ENCODE measurements at places on chromosomes 2 and 18.

DNA sequence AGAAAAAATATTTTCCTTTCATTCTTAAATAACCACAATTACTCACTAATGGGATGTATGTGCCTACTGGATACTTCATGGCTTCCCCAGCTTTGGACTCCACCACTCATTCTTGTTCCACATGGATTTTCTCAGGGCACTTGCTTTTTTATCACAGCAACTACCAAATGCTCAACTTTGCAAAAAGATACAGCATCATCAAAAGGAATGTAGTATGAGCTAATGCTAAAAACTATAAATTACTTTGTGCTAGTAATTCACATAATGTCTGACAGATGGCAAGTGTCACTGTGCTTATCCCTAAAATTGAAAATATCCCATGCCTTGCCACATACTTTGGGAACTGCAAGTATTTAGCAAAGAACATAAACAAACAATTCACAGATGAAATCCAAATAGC, 130.4 kb upstream of the ZFP36L2 start:
- DNase-seq: no peak

GRCh38 chr2:194603429-194603828, 1053.6 kb upstream of the SLC39A10 start:
- DNase-seq: no peak

DNA sequence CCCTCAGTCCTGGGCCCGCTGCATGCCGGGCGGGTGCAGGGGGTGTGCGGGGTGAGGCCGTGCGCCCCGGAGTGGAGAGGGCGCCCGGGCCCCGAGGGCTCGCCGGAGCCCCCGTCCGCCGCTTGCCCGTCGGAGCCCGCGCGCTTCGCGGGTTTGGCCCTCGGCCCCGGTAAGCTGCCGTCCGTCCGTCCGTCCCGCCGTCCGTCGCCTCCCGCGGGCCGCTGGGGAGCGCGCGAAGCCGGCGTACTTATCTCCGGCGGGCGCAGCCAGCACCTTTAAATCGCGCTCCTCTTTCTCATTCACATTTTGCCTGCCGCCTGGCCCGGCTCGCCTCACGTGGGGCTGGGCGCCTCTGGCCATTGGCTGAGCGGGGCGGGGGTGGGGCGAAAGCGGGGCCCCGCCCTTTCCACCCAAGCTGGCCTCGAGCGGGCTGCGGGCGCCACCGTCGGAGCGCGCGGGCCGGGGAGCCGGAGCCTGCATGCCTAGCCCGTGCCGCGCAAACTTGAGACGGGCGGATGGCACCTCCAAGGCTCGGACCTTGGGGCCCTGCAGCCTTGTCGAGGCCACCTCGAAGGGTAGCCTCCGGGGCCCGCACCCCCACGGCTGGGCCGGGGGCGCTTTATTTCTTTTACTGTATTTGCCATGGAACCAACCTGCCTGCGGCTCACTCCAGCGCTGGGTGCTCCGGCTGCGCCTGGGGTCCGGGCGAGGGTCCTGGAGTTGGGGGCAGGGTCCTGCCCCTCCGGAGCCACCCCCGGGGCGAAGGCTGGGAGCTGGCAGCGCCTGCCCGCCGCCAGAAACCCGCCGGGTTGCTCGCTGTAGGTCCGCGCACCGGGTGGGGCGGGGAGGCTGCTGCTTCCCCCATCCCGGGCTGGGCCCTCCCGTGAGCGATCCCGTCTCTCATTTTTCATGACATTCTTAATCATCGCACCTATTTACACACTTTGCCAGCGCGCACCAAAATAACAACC, at the start of gene GBX2:
TSS of gene GBX2 (minus strand) at position 277 of the 971 bp plus-strand sequence. CDS start 415 bp downstream, outside the sequence.
- DNase-seq: no peak

DNA sequence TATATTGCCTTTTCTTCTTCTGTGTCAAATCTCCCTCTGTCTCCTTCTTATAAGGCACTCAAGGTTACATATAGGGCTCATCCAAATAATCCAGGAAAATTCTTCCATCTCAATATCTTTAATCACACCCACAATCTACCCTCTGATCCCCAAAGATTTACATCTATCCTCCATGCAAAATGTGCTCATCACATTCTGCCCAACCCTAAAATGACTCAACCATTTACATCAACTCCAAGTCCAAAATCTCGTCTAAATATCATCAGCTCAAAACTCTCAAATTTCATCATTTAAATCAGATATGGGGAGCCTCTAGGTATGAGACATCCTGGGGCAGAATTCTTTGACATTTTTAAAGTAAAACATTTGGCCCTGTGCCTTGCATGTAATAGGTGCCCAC, 1349.8 kb downstream of the SUCLG1 start:
- DNase-seq: no peak

GRCh38 chr2:40281021-40281940, 170.6 kb downstream of the SLC8A1 start:
- DNase-seq: peak; percentile 50

- DNase-seq: no peak
These were observed 118.8 kb upstream of the DAPL1 start for GRCh38 chr2:158676295-158676694.

DNA sequence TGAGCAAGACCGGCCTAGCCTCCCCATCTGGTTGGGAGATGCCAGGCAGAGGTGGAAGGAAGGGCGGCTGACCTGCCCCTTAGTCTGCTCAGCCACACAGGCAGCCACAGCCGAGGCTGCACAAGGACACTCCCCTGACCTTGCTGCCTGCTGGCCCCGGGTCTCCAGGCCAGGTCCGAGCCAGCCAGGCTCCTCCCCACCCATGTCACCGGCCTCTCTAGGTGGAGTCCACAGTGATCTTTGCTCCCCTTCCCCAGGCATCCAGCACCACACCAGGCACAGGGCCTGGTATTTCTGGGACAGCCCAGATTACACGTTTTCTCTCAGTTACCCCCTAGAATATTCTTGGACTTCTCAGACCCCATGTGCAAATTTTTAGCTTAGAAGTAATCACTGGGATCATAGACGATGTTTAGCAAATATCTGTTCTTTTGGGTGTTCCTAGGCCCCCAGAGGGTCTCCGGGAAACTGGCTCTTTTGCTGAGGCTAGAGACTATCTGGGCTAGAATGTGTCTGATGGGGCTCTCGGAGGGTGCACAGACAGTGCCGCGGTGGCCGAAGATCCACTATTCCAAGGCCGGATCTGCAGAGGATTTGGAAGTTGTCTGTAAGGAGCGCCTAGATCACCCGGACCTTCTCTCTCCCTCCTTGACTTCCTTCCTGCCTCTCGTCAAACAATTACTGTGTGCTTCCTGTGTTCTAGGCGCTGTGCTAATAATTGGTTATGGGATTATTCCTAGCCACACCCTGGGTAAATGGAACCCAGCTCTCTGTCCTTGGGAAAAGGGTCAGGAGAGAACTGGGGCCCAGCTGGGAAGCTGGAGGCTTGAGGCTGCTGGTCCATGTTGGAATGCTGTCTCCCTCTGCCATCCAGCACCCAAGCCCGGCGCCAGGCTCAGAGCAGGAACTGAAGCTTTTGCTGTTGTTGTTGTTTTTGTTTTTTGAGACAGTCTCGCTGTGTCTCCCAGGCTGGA, 46.9 kb downstream of the ODC1 start:
- no peak for DNase-seq

DNA sequence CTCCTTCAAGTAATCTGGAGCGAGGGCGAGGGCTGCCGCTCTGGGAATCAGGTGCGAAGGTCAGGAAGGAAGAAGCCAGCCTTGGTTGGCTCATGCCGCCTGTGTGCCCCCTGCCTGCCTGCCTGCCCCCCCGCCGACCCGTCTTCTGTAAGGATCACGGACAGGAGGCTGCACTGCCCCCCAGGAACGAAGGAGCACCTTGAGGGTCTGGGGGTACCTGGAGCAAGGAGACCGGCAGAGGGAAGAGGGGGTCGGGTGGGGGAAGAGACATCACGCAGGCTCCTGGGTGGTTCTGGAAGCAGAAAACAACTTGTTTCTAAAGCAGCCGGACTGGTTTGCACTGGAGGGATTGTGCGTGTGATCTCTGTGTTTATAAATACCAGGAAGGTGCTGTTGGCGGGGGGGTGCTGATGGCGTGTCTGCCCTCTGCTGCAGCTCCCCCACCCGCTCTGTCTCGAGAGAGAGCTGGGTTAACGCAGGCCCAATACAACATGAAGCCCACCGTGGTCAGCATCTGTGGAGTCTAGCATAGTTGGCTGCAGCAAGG, 1.7 kb downstream of the FOSL2 start:
- DNase-seq: no peak

DNA sequence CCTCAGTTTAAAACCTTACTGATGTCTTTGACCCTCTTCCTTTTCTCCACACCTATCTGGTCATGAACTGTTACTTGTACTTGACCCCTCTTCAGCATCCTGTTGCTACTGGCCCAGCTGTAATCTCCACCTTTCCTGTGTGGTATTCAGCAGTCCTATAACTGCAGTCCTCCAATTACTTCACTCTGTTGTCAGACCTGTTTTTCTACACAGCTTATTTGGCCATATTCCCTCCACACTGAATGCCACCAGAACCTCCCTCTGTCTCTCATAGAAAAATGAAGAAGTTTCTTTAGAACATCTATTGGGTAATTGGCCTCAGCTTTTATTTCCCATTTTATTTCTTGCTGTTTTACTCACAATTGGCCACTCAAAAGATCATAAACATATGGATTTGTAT, 155.4 kb downstream of the ASXL3 start:
- DNase-seq: no peak

DNA sequence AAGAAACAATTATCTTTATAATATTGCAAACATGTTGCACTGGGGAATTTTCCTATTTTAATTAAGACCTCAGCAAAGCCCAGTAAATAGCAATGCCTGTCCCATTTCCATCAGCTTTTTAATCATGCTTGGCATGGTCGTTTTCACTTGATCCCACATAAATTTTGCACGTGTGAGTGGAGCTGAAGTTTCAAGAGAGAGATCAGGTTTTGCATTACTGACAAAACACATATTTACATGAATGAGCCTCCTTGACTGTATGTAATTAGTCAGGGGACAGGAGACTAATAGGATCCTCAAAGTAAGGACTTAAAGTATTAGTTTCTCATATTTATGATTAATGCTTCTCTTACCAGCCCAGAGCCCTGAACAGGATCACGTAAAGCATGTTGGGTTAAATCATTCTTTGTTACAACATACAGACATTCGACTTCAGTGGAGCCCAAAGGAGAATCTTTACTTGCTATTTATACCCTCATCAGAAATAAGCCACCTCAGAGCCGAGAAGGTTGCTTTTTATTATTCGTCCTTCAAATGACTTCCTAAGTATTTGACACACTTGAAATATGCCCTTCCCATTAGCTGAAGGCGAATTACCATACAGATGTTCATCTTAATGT, 711.3 kb downstream of the GALR1 start:
- no peak for DNase-seq

- no peak for DNase-seq
These were observed 38.3 kb downstream of the CCBE1 start for GRCh38 chr18:59658941-59659340.

DNA sequence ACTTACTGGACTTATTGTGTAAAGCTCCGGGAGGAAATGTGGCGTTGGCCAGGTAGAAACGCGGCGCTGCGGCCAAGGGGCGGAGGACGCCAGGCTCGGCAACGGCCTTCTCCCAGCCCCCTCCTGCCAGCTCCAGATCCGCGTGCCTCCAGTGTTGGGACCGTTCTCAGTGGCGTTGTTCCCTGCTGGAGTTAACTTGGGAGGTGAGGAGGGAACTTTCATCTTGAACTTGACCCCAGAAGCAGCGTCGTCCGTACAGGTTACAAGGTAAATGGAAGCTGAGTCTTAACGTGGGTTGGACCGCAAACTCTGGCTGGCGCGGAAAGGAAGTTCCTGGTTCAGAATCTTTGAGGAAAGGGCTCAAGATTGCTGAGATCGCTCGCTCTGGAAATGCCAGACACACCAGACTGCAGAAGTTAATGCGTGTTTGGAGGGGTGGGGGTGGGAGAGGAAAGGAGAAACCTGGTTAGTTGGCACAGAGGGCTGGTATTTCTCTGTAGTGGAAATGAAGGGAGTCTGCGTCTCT, 1.3 kb downstream of the TANC1 start:
- no peak for DNase-seq

- no peak for DNase-seq
These were observed 219.4 kb upstream of the SPOPL start for GRCh38 chr2:138282014-138282672.

DNA sequence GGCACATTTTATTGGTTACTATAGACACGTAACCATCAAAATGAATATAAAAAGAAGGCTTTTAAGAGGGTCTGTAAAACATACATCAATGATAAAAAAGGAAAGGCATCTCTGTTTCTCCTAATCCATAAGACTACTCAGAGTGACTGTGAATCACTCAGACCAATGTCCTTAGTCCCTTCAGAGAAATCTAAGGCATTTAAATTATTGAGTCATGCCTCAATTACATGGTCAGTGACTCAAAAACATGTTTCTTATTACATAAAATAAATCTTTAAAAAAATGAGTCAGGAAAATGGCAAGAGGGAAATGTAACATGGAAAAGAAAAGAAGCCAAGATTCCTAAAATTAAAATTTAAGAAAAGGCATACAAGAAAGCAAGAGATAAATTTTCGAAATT, 146.6 kb downstream of the ERBB4 start:
- DNase-seq: no peak

- peak; percentile 61 for DNase-seq
These were observed 654.1 kb upstream of the SYT4 start for GRCh38 chr18:43931439-43931838.

DNA sequence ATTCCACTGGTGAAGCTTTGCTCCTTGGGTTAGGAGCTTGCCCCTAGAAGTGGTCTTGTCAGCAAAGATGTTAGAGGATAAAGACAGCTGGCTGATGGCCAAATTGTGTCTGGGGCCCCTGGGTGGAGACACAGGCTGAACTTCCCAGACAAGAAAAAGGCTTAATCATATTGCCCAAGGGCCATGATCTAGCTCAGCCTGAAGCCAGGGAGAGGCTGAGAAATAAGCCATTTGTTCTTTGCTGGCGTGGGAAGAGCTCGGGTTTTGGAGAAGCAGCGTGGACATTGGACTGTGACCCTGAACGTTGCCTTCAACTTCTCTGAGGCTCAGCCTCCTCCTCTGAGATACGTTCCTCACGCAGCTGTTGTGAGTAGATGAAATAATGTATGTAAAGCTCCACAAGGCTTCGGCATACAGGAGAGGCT, 153.0 kb downstream of the ZFP36L2 start:
- DNase-seq: no peak
